ENCODE measurements at places on chromosomes 1 and 21. TPM values are rescaled to one million over a fixed set of nuclear protein-coding genes. Genes with fewer than 3 reads are reported as not detected.

Gene FAM3B
- total RNA-seq: not detected

Gene KCNA3
- not detected for total RNA-seq

Gene FGR
- total RNA-seq: not detected

Gene LDLRAD1
- not detected for total RNA-seq

Gene SYDE2
- 1.3 TPM for total RNA-seq

Gene IQCC
- total RNA-seq: 1.3 TPM

Gene OR2T35
- not detected for total RNA-seq

Gene MIER1
- total RNA-seq: 15.9 TPM

Gene RNF186
- not detected for total RNA-seq

Gene S100B
- total RNA-seq: not detected

Gene NCAM2
- 3.4 TPM for total RNA-seq

Gene MIGA1
- 15.7 TPM for total RNA-seq

Gene C1orf122
- 95.9 TPM for total RNA-seq

Data from cardiac atrium fibroblast (primary cell).